ENCODE measurements at places on chromosomes 6 and 20.

- DNase-seq: no peak
Observed at GRCh38 chr6:36958775-36959554, 4.4 kb downstream of the PI16 start.

- peak; percentile 13 for DNase-seq
Observed at GRCh38 chr6:166862287-166862977, 93.9 kb downstream of the RNASET2 start.

- peak; percentile 17 for DNase-seq
Observed at GRCh38 chr6:38131527-38131965, 312.0 kb downstream of the ZFAND3 start.

GRCh38 chr6:36780442-36781177, 58.6 kb downstream of the CPNE5 start:
- no peak for DNase-seq

- DNase-seq: no peak
Observed at GRCh38 chr6:170417881-170418280, 111.3 kb downstream of the FAM120B start.

GRCh38 chr6:125512621-125513020, 210.9 kb upstream of the HDDC2 start:
- DNase-seq: no peak

GRCh38 chr6:15577106-15577505, 85.7 kb downstream of the DTNBP1 start:
- no peak for DNase-seq

GRCh38 chr6:135006386-135006914, 48.2 kb downstream of the HBS1L start:
- DNase-seq: no peak

DNA sequence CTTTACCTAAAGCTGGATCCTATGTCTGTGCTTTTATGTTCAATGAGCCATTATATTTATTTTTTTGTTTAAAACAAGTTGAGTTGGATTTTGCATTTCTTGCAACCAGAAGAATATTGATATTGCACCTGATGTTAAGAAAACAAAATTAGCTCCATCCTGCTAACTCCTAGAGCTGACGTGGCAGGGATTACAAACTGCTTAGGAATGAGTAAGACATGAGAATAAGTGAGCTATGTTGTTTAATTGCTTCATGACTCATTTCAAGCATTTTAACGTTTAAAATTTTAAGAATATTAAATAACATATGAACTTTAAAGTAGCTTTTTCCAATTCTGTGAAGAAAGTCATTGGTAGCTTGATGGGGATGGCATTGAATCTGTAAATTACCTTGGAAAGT, 663.5 kb downstream of the EPM2A start:
- DNase-seq: no peak

Measured in activated naive CD8-positive, alpha-beta T cell treated with anti-CD3 and anti-CD28 coated beads for 36 hours (primary cell).